ENCODE measurements at places on chromosomes 5 and 9.

GRCh38 chr5:133930061-133930812 is 38.2 kb downstream of the C5orf15 start:
- peak; percentile 28 for DNase-seq

DNA sequence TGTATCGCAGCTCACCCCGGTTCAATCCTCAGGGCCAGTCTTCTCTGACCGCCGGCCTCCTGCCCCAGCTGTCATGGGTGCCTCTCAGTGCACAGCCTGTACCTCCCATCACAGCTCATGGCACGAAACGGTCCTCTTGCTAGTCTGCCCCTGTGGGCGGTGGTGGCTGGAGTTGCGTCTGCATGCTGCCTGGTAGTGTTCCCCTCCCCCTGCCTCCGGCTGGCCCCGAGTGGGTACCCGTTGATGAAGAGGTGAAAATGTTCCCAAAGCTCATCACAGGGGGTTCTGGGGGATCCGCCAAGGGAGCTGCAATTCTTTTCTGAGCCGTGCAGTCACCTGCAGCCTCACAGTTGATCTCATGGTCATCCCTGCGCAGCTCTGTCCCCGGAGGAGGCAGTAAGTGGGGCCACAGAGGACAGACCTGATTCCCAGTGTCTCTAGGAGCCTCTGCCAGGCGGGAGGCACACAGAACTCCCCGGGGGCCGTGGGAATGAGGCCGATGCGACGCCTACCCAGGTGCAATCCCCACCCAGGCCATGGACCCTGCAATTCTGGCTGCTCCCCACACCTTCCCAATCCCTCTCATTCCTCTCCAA is 34.7 kb upstream of the FIBCD1 start:
- DNase-seq: no peak

GRCh38 chr5:132017738-132018625 is 6.5 kb upstream of the ACSL6 start:
- no peak for DNase-seq

- DNase-seq: no peak
Observed at GRCh38 chr5:180006141-180006540, 65.4 kb downstream of the RNF130 start.

- DNase-seq: no peak
Observed at GRCh38 chr5:173575985-173576384, 40.5 kb downstream of the BOD1 start.

GRCh38 chr9:69357030-69357775 is 32.2 kb downstream of the ENTREP1 start:
- no peak for DNase-seq

DNA sequence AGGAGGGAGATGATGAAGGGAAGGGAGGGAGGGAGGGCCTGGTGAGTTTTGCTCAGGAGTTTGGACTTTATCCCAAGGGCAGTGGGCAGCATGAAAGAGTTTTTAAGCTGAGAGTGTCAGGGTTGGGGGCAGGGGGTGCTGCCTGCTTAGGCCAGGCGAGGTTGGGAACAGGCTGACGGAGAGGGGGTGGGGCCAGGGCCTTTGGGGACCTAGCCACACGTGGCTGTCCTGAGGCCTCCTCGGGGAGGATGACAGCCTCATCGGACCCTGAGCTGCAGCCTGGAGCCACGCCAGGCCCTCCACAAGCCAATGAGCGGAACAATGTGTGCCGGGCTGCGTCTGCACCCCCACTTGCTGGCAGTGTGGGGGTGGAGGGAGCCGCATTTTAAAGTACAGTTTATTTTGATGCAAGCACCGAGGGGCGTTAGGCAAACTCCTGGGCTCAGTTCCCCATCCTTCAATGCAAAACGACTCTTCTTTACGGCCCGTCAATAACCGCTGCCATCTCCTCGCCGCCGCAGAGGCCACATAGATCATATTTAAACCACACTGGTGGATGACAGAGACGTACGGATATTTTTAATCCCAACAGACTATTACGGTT is 5.3 kb upstream of the RXRA start:
- no peak for DNase-seq

GRCh38 chr5:159409801-159410200 is 79.5 kb upstream of the IL12B start:
- DNase-seq: no peak

- no peak for DNase-seq
Observed at GRCh38 chr9:130694205-130694604, 625 bp downstream of the EXOSC2 start.

- no peak for DNase-seq
Observed at GRCh38 chr9:97600531-97601227, 32.5 kb downstream of the TSTD2 start.

GRCh38 chr5:96973532-96974401 is 37.9 kb downstream of the LNPEP start:
- DNase-seq: no peak

- DNase-seq: no peak
Observed at GRCh38 chr5:177473443-177474001, at the start of gene DBN1. Gene DBN1, minus strand, starts transcription at chr5:177473634. Its CDS starts 113 bp downstream, at chr5:177473521.

DNA sequence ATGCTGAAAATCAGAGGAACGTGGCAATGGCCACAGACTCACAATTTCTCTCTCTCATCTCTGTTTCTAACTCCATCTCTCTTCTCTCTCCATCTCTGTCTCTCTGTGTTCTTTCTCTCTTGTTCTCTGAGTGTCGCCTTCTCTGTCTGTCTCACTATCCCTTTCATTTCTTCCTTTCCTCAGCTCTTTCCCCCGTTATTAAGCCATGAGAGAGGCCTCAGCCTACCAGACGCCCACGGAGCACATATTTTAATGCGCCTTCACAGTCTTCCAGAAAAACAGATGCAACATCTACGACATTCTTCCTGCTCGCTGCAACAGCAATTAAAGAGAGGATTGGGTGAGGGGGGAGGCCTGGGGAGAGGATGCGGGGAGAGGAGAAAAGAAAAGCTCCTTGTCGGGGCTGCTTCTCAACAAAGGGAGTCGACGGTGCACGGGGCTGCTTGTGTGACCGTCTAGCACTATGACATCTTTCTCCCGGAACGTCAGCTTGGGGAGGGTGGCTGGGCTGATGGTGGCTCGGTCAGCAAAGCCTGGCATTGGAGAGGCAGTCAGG is 37.7 kb upstream of the NEURL1B start:
- no peak for DNase-seq

GRCh38 chr9:121720311-121721057 is 69.0 kb downstream of the DAB2IP start:
- no peak for DNase-seq

DNA sequence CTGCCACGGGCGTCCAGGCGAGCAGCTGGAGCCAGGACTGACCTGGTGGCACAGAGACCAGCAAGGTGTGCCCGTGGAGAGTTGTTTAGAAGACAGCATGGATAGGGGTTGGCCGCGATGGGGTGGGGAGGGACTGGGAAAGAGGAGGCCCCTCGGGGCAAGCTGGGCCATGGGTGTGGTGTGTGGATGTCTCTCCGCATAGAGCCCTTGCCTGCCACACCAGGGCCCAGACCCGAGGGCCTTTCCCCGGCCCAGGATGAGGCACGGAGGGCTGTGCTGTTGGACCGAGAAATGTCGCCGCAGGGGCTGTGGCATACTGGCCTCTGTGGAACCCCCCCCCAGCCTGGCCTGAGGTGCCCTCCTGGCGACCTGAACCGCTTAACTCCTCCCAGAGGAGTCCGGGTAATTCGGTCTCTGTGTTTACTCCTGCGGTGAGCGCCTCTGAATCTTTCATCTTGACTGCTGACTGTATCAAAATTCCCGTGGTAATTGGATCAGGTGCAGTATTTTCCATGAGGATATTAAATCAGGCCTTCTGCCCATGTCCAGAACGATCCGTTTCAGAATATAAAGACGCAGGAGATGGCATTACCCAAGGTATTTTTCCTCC is 22.5 kb upstream of the LAMC3 start:
- DNase-seq: no peak

DNA sequence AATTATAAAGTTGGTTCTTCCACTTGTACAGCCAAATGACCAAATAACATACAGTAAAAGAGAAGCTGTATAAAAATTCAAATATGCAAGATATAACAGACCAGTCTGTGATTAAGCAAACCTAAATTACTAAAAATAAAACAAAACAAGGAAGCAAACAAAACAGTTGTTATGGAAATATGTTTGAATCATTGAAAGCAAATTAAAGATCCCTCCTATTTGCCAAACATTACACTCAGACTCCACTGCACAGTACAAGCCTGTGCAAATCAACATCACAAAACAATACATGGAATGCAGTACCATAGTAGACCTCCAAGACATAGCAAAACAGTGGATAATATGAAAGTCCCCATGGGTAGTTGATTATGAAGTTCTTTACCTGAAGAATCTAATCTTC is 288.1 kb upstream of the PTGER4 start:
- DNase-seq: no peak

GRCh38 chr9:81986051-81986450 is 2.5 kb upstream of the SPATA31D1 start:
- DNase-seq: no peak

DNA sequence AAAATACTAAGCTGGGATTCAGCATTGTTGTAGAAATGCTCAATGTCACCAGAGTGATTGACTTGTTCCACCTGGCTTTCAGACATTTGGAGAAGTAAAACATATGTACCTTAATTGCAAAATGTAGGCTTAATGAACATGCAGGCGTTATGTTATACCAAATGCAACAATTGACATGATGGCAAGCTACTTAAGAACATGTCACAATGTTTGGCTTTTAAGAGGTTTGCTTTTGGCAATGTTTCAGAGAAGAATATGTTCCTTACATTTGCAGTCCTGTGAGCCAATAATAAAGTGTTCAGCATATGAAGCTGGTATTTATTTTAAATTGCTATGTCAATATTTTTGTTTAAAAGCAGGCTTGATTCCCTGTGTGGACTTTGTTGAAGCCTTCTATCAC is 111.7 kb upstream of the NUDT12 start:
- DNase-seq: no peak

- DNase-seq: no peak
Observed at GRCh38 chr5:34600118-34600493, 56.0 kb upstream of the RAI14 start.

DNA sequence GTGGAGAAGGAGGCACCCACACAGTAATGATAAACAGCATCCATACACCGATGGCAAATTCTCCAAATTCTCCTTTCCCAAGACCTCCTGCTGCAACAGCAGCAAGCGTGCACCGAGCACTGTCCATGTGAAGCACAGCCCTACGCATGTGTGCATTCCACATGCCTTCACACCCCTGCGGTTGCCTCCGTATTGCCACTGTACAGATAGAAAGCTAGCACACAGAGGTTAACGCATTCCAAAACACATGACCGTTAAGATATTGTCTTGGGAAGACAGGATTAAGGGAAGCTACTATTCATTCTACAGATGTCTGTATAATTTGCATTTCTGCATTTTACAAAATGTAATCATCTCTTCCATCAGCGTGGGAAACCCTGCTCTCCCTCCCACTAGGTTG is 6.6 kb downstream of the FLT4 start:
- DNase-seq: no peak

DNA sequence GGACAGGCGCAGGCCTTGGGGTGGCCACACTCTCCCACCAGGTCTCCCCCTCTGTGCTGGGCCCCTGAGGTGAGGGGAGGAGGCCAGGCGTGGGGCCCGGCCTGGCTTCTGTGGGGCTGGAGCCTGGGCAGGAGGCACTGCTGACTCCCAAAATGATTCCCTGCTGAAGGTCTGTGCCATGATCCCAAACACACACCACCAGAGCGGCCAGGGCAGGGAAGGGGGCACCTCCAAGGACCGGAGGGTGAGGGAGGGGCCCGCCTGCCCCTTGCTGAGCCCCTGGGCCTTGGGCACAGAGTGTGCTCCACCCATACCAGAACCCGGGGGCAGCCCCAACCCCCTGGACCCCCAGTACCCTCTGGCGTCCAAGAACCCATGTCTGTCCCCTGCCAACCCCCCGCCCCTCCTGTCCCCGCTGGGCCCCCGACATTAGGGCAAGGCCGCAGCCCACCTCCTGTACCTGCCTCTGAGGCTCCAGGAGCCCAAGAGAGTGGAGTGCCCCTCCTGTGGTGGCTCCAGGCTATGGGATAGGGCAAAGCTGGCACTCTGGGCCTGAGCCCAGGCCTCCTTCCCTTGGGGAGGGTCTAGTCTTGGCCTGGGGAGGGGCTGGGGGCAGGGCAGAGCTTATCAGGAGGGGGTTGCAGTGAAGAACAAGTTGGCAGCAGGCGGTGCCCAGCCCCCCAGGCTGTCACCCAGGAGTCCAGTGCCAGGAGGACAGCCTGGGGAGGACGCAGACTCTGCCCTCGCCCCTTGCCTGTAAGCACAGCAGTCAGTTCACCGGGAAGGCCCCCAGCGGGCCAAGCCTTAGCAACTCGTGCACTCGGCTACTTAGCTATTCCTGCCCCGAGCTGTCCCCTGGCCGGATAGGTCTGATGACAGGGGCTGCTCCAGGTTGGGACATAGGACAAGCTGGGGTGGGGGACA is 2.6 kb upstream of the EGFL7 start:
- no peak for DNase-seq

DNA sequence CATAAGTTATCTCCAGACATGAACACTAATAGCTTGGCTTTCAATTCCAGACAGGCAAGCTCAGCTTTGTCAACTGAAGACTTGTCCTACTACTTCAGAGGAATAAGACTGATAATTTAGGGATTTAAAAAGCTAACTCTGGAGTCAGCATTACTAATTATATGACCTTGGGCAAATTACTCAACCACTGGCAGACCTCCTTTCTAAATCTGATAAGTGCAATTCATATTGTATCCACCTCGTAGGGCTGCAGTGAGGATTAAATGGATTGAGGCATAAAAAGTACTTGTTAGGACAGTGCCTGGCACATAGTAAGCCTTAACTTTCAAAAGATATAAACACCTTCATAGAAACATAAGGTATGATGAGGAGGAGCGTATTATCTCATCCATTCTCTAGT is 104.4 kb downstream of the KLHL3 start:
- no peak for DNase-seq

- DNase-seq: no peak
Observed at GRCh38 chr5:137078171-137078665, 420.9 kb downstream of the SPOCK1 start.

- no peak for DNase-seq
Observed at GRCh38 chr5:95782181-95782580, 40.3 kb downstream of the GLRX start.

DNA sequence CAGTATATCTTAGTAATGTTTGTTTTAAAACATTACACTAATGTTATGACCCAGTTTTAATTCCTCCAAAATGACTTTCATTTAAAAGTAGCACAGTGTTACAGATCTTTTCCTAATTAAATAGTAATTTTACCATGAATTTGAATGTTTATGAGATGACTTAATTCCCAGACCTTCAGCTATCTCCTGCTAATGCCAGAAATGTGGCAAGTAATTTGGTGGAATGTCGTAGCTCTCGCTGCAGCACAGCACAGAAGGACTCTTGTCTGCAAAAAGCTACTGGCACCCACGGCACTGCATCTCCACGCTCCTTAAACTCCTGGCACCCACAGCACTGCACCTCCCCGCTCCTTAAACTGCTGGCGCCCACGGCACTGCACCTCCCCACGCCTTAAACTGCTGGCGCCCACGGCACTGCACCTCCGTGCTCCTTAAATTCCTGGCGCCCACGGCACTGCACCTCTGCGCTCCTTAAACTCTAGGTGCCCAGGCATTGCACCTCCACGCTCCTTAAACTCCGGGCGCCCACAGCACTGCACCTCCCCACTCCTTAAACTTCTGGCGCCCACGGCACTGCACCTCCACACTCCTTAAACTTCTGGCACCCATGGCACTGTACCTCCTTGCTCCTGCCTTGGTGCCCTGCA is 163.1 kb downstream of the CDK5RAP2 start:
- DNase-seq: no peak

GRCh38 chr9:120730654-120731514 is 16.6 kb upstream of the MEGF9 start:
- DNase-seq: peak; percentile 72

- DNase-seq: no peak
Observed at GRCh38 chr9:74821636-74822035, 66.1 kb downstream of the TRPM6 start.

GRCh38 chr9:136511670-136512592 is 29.1 kb upstream of the SEC16A start:
- no peak for DNase-seq

GRCh38 chr9:138101444-138102234 is 224.1 kb downstream of the CACNA1B start:
- no peak for DNase-seq

Data from GM04503 (cell line).